ENCODE measurements at places on chromosomes 6 and 20.

- DNase-seq, result no peak
These were observed 257.4 kb downstream of the HTR1B start for GRCh38 chr6:77205936-77206335.

DNA sequence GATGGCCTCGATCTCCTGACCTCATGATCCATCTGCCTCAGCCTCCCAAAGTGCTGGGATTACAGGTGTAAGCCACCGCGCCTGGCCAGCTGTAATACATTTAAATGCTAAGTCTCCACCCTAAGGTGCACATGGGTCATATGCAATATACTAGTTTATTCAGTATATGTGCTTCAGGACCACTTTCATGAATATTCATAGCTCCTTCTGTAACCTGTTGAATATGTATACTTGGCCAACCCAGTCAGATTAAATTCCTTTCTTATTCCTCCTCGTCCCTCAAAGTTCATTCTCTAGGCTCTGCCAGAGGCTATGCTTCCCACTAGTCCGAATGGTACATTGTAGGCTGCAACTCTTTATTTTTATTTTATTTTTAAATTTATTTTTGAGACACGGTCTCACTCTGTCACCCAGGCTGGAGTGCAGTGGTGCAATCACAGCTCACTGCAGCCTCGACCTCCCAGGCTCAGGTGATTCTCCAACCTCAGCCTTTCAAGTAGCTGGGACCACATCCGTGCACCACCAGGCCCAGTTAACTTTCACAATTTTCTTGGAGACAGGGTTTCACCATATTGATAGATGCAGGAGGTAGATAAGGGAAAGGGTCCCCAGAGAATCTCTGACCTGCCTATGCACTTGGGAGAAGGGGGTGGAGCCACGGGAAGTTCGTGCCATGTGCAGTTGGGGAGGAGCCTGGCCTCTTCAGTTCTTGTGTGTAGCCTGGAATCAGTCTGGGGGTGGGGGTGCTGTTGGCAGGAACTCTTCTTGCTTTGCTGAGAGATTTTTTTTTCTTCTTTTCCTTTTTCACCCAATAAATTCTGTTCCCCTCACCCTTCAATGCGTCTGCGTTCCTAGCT, 41.3 kb upstream of the DDR1 start:
- DNase-seq, result no peak

GRCh38 chr20:37615340-37616109, 78.3 kb upstream of the CTNNBL1 start:
- no peak for DNase-seq

- DNase-seq, result no peak
These were observed 206.0 kb upstream of the MARCKS start for GRCh38 chr6:113651120-113651519.

GRCh38 chr20:23917024-23917725, 37.6 kb upstream of the CST5 start:
- DNase-seq, result peak; percentile 55

DNA sequence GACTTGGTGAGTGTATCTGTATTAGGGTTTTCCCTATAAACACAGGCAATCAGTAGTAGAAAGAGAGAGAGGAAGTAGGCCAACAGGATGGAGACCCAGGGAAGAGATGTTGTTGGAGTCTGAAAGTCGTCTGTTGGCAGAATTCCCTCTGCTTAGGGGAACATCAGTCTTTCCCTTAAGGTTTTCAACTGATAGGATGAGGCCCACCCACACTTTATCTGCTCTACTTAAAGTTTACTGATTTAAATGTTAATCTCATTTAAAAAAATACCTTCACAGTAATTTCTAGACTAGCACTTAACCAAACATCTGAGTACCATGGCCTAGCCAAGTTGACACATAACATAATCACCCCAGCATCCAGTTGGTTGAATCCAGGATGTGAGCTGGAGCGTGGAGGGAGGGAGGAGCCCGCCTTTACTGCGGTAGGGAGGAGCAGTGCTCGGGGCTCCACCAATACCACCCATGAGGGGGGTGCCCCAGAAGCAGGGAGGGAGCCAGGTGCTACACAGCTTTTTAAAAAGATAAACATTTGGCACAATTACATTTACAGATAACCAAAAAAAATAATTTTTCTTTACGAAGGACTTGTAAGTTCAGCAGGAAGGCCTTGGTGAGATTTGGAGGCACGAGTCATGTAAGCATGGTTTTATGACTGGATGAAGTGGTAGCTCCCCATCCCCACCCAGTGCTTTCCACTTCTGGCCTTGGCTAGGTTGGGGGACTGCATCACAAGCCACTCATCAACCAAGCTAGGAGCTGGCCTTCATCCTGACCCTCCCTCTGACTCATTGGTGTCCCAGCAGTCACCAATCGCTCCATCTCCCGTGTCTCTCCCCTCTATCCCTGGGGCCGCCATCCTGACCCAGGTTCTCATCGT, 18.4 kb upstream of the SNX9 start:
- no peak for DNase-seq

GRCh38 chr6:50979171-50979525, 160.5 kb downstream of the TFAP2B start:
- DNase-seq, result no peak

- DNase-seq, result no peak
These were observed 32.7 kb downstream of the TOX2 start for GRCh38 chr20:43947316-43947710.

DNA sequence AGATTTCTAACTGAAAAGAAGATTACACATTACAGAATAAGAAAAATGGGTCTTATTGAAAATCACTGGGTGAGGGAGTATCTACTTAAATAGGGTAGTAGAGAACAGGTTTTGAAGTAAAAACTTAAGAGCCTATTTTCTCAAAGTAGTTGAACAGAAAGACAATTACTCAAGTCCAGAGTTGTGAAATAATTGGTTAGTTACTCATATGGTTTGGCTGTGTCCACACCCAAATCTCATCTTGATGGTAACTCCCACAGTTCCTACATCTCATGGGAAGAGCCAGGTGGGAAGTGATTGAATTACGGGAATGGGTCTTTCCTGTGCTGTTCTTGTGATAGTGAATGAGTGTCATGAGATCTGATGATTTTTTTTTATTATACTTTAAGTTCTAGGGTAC, 1035.3 kb upstream of the GJE1 start:
- no peak for DNase-seq

DNA sequence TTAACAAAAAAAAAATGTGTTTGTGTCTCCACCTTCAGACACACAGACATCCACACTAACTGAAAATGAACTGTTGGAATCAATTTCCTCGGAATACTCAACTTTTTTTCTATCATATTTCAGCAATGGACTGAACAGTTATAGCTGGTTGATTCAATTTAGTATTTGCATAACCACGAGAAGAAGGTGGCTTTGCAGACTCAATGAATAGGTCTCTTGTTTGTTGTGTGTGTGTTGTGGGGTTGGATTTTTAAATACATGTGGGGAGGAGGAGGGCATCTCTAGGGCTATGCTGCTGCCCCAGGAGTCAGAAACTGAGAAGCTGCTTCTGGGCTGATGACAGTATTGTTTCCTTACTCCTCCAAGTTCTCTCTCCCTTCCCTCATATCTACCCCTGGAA, 28.7 kb downstream of the TFAP2A start:
- no peak for DNase-seq

GRCh38 chr20:59101961-59102360, 59.4 kb upstream of the PRELID3B start:
- DNase-seq, result no peak

DNA sequence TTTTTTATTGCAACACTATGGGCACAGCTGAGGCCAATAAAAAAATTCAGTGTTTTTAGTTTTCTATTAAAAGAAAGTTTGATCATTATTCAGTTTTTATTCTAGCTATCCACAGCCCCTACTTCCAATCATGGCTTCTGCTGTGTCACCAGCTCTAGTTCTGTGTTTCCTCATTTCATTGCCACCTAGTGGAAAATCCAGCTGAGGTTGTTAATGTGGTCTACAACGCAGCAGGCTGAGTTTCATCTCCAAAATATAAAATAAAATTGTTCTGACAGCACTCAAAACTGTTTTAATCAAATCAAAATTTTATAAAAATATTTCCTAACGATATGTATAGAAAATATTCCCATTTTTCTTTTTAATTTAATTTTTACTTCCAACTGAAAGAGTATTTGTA, 13.6 kb downstream of the COL9A1 start:
- DNase-seq, result no peak

- DNase-seq, result no peak
These were observed 592.5 kb upstream of the GJE1 start for GRCh38 chr6:141540207-141540606.

- DNase-seq, result peak; percentile 88
These were observed at the start of gene TUBB2A for GRCh38 chr6:3157131-3157933. TUBB2A (minus strand) TSS chr6:3157544; CDS start chr6:3157463, 81 bp downstream.

GRCh38 chr20:48783533-48784272, 44.1 kb downstream of the PREX1 start:
- DNase-seq, result no peak

Data from coronary artery (tissue), 2 donors.